CD4-positive, alpha-beta T cell treated with Interleukin-6 at 100 ng/mL for 8 hours (primary cell): ENCODE measurements at places on chromosomes 13 and 19.

GRCh38 chr13:27432180-27432579 lies 7.8 kb downstream of the GTF3A start:
- DNase-seq, result no peak

DNA sequence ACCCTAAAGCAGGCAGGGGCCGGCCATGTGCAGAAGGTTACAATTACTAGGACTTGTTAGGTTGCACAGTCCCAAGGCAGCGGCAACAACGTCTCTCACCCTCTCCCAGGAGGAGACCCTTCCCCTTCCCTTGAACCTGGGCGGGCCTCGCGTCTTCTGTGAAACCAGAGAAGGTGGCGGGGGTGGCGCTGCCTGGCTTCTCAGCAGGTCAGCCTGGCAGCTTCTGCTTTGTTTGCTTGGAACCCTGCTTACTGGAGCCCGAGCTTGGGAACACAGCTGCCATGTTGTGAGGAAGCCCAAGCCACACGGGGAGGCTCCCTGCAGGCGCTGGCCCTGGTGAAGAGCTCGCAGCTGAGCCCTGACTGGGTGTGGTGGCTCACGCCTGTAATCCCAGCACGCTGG lies 15.5 kb downstream of the MKNK2 start:
- no peak for DNase-seq

- no peak for DNase-seq
Observed at GRCh38 chr19:43229315-43229714, 23.9 kb upstream of the PSG4 start.

DNA sequence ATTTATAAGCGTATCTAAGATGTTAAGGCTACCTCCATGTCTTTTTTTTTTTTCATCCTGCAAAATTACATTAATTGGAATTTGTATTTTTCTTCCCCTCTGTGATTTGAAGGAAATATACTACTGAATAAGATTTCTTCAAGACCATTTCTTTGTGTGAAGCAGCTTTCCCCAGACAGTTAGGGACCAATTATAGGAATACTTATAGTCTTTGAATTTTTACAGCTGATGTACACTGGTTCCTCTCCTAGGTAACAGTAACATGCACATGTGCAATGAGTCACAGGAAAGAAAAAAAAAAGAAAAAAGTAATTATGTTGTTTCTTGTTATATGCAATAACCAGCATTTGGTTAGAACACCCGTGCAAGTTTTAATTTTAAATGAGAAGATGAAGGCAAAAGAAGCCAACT lies 82.0 kb downstream of the PCDH9 start:
- DNase-seq, result no peak

GRCh38 chr19:1416014-1416841 lies 8.8 kb downstream of the DAZAP1 start:
- DNase-seq, result no peak

DNA sequence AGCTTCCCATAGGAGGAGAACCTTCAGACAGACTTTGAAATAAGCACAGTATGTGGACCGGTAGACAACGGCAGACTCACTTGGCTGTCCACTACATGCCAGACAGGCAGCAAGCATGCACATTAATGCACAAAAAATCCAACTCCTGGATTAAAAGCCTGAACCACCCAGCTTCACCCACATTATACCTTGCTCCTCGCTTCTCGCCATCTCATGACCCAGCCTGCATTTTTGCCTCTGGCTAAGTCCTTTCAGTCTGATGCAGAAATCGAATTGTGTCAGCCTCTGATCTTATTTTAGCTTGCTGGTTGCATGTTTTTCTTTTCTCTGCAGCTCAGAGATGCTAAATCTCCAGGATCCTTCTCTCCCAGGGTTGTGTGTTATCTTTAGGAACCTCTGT lies 358.7 kb downstream of the RFC3 start:
- no peak for DNase-seq

- no peak for DNase-seq
Observed at GRCh38 chr13:31965361-31966066, 66.1 kb upstream of the FRY start.

DNA sequence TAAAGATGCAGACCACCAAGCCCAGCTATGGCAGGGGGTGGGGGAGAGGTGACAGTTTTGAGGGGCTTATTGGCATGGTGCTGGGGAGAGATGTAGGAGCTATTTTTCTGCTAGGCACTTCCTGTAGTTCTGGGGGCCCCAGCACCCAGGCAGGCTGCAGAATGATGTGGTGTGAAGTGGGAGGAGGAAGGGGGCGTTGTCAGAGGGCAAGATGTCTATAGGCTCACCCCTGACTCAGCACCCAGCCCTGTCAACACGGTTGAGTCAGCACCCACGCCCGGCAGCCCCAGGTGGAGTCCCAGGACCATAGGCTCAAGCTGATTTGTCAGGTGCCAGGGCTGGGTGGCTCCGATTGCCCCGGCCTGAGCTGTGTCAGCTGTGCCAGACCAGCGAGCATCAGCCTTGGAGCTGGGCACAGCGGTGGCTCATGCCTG lies 5.8 kb downstream of the KLF2 start:
- peak; percentile 95 for DNase-seq

GRCh38 chr13:110300090-110300815 lies 6.7 kb downstream of the COL4A1 start:
- DNase-seq, result no peak

DNA sequence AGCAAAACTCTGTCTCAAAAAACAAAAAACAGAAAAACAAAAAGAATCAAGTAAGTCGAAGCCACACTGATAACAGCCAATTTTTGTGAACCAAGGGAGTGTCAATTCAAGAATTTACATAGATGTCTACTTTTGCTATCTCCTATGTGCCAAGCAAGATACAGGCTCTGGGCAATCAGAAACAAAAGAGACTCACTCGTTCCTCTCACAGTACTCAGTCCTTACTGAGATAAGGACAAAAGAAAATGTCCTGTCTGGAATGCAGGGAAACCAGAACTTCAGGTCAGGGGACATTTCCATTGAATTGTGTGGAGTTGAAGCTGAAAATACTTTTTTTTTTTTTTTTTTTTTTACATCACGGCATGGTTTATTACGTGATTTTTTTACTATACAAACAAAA lies 53.0 kb downstream of the NLRP12 start:
- DNase-seq, result no peak

- DNase-seq, result no peak
Observed at GRCh38 chr13:25018729-25019115, 77.2 kb upstream of the PABPC3 start.

GRCh38 chr13:41434831-41435520 lies 22.4 kb upstream of the RGCC start:
- DNase-seq, result no peak

DNA sequence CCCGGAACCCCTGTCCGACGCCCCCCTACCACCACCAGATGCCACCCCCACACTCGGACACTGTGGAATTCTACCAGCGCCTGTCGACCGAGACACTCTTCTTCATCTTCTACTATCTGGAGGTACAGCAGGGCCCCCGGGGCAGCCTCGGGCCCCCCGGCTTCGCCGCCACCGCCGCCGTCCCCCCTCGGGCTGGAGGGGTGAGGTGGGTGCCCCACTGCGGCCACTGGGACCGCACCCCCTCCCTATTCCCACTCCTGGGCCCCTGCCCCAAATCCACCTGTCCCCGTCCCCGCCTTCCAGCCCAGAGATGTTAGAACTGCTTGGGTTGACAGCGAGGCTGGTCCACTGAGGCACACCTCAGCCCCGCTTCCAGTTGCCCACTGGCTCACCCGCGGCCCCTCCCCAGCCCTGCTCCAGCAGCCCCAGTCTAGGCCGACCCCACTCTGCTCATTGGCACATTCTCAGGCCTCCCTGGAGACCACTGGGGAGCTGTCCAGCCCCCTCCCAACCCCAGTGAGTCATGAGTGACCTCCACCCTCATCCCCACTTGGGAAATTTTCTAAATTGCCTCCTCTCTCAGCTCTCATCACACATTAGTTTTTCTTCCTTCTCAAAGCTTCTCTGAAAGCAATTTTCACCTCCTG lies 6.5 kb downstream of the LENG1 start:
- DNase-seq, result no peak

GRCh38 chr13:43041369-43041921 lies 18.1 kb downstream of the DNAJC15 start:
- DNase-seq, result no peak

DNA sequence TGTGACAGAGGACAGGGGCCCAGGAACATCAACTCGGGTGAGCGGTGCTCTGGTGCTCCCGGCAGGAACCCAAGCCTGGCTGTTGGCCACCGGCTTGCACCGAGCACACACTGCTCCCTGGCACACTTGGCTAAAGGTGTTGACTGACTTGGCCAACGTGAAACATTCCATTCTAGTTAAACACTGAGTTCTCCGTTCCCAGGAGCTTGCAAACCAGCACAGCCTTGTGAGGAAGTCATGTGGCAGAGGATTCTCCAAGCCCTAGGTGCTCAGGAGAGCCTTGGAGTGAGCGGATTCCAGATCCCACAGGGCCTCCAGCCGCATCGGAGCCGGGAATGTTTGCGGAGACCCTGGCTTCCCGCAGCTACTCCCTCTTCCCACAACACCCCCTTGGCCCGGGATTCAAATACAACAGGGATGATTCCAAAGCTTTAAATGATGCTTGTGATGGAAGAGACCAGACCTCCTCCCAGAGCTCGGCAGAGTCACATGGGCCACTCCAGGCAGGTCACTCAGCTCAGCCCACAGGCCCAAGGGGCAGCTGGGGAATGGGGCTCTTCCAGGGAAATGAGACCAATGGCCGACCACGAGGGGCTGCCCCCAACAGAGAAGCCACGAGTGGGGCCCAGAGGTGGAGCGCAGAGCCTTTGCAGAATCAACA lies 2.9 kb downstream of the C13orf46 start:
- DNase-seq, result no peak

GRCh38 chr19:29294343-29294811 lies 81.4 kb upstream of the UQCRFS1 start:
- no peak for DNase-seq

GRCh38 chr19:48489608-48490216 lies 20.5 kb downstream of the CYTH2 start:
- peak; percentile 69 for DNase-seq

DNA sequence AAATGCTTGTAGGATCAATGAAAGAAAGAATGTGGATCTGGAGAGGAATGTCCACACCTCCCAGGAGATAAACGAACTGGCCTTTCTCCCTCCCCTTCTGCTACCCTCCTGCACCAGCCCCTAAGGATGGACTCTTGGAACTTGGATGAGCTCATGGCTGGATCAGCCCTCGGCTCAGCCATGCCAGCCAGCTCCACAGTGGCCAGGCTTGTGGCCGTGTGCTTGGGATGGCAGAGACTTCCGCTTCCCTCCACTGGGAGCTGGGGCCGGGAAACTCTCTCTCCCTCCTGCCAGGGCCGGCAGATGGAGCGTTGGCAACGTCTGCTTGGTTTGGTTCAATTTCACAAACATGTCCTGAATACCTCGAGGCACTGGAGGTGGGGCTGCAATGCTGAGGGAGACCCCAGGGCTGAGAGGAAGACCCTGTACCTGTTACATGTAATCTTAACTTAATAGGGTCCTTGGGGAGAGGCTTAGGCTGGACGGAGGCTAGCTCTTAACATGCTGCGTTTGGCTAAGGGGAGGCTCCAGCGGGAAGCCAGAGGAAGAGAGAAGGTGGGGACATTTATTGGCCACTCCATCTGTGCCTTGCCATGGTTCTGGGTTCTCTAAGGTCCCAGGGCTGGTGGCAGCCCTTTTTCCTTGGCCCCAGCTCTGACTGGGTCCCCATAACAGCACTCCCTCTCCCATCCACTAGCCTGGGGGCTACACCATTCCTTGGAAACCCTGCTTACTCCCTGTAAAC lies 152.5 kb downstream of the IER2 start:
- no peak for DNase-seq

DNA sequence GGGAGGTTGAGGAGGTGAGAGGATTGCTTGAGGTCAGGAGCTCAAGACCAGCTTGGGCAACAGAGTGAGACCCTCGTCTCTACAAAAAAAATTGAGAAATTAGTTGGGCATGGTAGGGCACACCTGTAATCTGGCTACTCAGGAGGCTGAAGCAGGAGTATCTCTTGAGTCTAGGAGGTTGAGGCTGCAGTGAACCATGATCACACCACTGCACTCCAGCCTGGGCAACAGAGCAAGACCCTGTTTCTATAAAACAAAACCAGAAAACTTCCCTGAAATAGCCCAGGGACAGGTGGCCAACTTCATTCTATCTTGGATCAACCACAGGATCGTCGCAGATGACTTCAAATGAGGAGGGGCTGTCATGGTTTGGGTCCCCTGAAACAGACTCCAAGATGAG lies 28.7 kb downstream of the COLGALT1 start:
- DNase-seq, result no peak

DNA sequence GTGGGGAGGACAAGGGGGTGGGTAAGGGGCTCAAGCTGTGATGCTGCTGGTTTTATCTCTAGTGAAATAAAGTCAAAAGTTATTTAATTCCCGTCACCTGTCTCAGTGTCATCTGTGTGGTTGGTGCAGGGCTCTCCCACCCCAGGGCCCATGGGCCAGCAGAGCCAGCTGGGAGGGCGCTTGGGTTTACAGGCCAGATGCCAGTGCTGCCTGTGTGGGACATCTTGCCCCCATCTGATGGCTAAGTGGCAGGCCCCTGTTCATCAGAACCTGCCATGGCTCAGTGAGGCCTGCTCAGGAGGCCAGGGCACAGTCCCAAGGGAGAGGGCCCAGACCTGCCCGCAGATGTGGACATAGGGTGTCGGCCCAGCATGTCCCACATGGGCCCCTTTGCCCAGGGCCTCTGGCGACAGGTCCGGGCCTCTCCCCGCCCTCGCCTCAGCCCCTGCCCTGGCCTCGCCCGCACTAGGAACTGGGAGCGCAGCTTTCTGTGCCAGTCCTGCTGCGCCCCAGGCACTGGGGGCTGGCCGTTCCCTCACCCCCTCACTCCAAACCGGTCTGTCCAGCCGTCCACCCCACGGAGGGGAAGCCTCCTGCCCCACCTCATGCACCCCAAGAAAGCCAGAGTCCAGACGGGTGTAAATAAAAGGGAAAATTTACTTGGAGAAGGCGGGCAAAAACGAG lies 5.3 kb downstream of the ZNF296 start:
- DNase-seq, result no peak

DNA sequence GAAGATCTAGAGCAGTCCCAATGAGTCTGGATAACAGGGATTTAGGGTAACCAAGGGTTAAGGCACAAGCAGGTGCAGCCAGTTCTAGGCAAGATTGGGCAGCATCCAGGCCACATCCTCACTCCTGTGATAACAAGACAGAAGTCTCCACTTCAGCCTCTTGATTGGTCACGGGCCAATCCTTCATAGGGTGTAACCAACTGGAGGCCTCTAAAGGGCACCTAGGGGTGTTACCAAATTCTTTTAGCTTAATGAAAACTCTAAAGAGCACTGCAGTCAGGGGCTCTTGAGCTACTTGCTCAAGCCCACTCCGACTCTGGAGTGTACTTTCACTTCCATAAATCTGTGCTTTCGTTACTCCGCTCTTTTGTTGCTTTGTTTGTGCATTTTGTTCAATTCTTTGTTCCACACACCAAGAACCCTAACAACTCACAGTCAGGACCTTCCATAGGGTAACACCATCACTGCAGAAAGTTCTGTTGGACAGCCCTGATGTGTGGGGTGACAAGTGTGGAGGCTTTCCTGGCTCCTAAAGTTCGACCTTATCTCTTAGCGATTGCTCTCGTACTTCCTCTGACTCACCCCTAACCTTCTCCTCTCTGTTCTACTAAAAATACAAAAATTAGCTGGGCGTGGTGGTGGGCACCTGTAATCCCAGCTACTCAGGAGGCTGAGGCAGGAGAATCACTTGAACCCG lies 36.1 kb downstream of the ZSWIM9 start:
- no peak for DNase-seq
